Right ventricle myocardium superior (tissue), 1 donor: ENCODE measurements at places on chromosomes 5 and 9.

GRCh38 chr9:123011878-123012528 is 21.5 kb upstream of the GPR21 start:
- DNase-seq: no peak

DNA sequence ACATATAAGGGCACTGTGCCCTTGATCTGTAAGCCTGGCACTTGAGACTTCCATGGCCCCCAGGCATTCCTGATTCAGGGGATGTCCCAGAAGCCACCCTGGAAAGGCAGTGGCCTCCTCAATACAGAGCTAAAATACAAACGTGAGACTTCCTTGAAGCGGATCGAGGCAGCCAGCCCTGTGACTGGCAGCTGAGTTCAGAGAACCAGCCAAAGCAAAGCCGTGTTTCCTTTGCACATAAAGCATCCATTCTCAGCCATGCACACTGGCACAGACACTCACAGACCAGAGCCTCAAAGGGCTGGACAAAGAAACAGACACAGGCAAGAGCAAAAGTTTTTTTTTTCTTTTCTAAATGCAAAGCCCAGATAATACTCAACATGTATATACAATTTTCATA is 18.8 kb upstream of the CPEB4 start:
- no peak for DNase-seq

DNA sequence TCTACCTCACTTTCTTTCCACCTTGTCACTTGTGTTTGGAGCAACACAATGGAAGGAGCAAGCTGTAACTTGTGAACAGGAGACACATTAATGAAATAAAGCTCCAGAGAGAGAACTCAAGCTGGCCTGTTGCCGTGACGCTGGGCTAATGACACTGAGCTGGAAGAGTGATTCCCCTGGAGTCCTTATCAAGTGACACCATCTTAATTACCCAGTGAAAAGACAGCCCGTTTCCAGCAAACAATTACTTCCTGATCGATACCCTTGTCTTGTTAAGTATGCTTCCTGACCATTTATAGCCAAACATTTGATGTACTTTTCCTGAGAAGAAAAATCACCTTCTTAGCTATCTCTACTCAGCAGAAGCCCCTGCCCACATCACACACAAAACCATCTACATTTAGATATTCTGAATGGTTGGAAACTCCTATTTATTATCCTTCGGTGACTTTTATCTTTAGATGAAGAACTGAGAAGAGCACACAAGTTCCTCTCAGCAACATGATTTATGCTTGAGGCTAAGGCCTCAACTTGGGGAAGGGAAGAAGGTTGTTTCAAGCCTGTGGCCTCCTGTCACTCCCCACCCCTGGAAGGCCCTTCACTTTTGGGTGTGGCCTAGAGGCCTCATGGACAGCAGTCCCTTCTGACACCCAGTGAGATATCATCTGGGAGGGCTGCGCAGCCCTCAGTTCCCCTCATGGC is 34.1 kb downstream of the CRHBP start:
- no peak for DNase-seq

DNA sequence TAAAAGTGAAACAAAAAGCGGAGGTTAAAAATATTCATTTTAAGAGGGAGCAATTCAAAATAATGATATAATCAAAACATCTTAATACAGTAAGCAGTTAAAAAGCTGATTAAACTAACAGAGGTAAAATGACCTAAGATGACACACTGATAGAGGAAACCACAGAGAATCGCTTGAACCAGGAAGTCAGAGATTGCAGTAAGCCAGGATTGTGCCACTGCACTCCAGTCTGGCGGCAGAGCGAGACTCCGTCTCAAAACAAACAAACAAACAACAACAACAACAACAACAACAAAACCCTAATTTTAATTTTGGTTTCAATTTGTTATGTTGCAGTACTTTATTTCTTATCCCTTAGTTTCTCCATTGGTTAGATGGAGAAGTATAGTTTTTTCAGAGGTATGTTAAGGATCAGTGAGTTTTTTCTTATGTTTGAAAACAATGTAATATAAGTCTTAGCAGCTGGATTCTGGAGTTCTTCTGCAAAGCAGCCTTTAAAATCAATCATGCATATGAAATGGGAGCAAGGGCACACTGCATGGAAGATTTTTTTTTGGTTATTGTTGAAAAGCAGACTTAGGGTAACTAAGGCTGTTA is 58.5 kb downstream of the MLANA start:
- DNase-seq: no peak
